ENCODE measurements at places on chromosomes 11 and 22.
A peak's percentile ranks its signal among the peaks of the same experiment; 100 is the strongest.

- H3K27ac ChIP-seq = no peak overlapping the region
- peaks cover 68% of the 10 kb centered on the region for H3K36me3 ChIP-seq
- no peaks in the 10 kb centered on the region for H3K27me3 ChIP-seq
- ATAC-seq = no peak
These were observed 148.1 kb downstream of the WNT7B start for GRCh38 chr22:45828841-45829240.

DNA sequence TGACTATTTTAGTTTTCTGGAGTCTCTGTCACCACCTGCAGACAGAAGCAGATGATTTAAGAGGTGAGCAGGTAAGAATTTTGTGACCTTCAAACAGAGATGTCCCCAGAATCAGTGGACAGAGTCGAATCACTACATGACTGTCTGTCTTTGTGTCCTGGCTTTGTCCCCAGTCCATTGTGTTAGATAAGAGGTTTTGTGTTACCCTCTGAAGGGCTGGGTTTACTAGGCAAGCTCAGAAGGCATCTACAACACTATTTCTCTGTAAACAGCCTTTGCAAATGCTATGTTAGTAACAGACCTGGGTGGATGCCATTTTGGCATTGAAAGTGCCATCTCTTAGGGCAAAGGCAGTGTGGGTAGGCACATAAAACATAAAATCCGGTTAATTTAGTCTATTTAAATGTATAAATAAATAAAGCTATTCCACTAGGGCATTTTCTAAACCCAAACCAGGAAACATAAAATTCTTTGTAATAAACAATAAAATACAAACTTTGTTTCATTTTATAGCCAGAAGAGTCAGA, 40.3 kb upstream of the CADM1 start:
- no peaks in the 10 kb centered on the region for H3K4me1 ChIP-seq
- H3K4me3 ChIP-seq = no peak overlapping the region
- no peaks in the 10 kb centered on the region for H3K36me3 ChIP-seq
- H3K27ac ChIP-seq = no peak overlapping the region
- ATAC-seq = no peak

GRCh38 chr22:22746061-22746962, 101.9 kb downstream of the GGTLC2 start:
- no peaks in the 10 kb centered on the region for H3K27me3 ChIP-seq
- peaks cover 44% of the 10 kb centered on the region for H3K4me1 ChIP-seq
- H3K4me3 ChIP-seq = no peak overlapping the region
- H3K27ac ChIP-seq = peak overlapping the region; percentile 24
- ATAC-seq = no peak

GRCh38 chr11:74171997-74172396, 908 bp downstream of the PPME1 start:
- H3K27ac ChIP-seq = no peak overlapping the region
- ATAC-seq = no peak
- no peaks in the 10 kb centered on the region for H3K27me3 ChIP-seq
- no peak overlapping the region for H3K4me3 ChIP-seq

GRCh38 chr11:88813233-88813915, 252.4 kb downstream of the GRM5 start:
- H3K4me3 ChIP-seq = no peak overlapping the region
- no peak overlapping the region for H3K27ac ChIP-seq
- no peak for ATAC-seq
- no peaks in the 10 kb centered on the region for H3K27me3 ChIP-seq

- H3K4me3 ChIP-seq = no peak overlapping the region
- no peak for ATAC-seq
- H3K4me1 ChIP-seq = no peaks in the 10 kb centered on the region
- no peaks in the 10 kb centered on the region for H3K27me3 ChIP-seq
- no peak overlapping the region for H3K27ac ChIP-seq
These were observed 35.4 kb downstream of the CDKN1C start for GRCh38 chr11:2849994-2850770.

DNA sequence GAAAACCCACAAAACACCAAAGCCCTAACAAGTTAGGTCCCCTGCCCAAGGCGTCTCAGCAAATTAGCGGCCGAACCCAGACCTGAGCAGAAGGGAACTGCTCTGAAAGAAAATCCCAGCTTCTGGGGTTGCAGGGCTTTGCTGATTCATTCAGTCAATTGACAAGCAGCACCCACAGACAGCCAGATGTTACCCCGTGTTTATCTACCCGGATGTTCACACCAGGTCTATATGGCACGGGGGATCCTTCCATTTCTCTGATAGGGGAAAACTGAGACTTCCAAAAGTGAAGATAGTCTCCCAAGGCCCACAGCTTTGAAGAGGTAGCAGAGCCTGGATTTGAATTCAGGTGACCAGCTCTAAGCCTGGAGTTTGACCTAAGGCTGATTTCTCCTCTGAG, 14.0 kb upstream of the OAF start:
- no peak overlapping the region for H3K27ac ChIP-seq
- H3K4me1 ChIP-seq = no peaks in the 10 kb centered on the region
- H3K27me3 ChIP-seq = peaks cover 58% of the 10 kb centered on the region
- no peak for ATAC-seq
- no peak overlapping the region for H3K4me3 ChIP-seq

- no peak for ATAC-seq
- H3K4me1 ChIP-seq = no peaks in the 10 kb centered on the region
- no peak overlapping the region for H3K4me3 ChIP-seq
- peaks cover 25% of the 10 kb centered on the region for H3K27me3 ChIP-seq
- H3K27ac ChIP-seq = no peak overlapping the region
- H3K36me3 ChIP-seq = no peaks in the 10 kb centered on the region
These were observed 17.4 kb downstream of the OR4D9 start for GRCh38 chr11:59528711-59529110.

DNA sequence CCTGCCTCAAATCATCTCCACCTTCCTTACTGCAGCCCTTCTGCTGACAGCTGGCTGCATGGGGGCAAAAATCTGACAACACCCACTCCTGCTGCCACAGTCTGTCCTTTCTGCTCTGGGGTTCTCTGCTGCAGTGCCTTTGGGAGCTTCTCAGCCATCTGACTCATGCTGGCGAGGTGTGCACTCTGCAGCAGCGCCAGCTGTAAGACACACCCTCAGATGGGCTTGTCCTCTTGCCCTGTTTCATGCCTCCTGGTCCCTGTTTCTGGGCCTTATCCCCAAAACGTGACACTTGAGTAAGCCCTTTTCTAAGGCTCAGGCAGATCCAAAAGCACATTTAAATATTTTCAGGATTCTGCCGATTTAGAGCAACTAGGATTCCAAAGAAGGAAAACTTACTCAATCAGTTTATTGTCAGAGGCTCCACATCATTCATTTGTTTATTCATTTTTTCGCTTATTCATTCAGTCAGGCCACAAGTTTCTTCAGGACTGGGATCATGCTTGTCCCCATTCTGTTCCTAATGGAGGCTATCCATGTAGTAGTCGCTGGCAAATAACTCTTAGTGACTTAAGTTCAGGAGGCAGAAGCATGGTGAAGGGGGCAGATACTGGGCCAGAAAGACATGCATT, 60.2 kb downstream of the SMIM38 start:
- no peak overlapping the region for H3K4me3 ChIP-seq
- no peak for ATAC-seq
- peaks cover 16% of the 10 kb centered on the region for H3K27me3 ChIP-seq
- H3K4me1 ChIP-seq = peaks cover 20% of the 10 kb centered on the region

- peak overlapping the region; percentile 35 for H3K4me3 ChIP-seq
- peaks cover 24% of the 10 kb centered on the region for H3K4me1 ChIP-seq
- peaks cover 51% of the 10 kb centered on the region for H3K27me3 ChIP-seq
These were observed 19.7 kb downstream of the MYO7A start for GRCh38 chr11:77147668-77148321.

GRCh38 chr11:130624971-130625544, 176.6 kb downstream of the ADAMTS15 start:
- H3K36me3 ChIP-seq = no peaks in the 10 kb centered on the region
- no peak overlapping the region for H3K4me3 ChIP-seq
